ENCODE measurements at places on chromosomes 2 and 18. TPM values are rescaled to one million over a fixed set of nuclear protein-coding genes. Genes with fewer than 3 reads are reported as not detected.

Gene CYS1
- 9.0 TPM for polyA plus RNA-seq

DNA sequence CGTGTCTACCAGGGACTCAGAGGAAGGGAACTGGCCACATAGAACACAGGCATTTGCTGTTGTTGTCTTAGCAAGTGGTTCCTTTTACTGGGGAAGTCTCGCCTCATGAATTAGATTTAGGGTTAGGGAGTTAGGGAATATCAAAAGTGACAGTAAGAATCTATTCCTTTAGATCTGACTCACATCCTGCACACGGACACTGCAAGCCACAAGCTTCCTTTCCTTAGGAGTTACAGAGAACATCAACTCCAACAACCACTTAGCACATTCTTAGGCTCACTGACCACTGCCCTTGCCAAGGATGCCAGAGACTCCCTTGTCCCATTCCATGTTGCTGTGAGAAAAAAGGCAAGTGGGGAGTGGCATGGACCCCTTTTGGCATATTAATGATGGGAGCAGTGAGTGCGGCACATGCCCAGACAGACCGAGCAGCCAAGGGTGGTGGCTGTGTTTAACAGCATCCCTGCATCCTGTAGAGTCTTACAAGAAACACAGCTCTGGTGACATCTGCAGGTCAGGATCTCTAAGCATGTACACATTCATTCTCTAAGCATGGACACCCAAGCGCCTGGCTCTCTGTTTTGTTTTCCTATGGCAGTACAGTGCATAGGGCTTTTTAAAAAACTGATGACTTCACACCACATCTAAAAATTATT is 745.6 kb upstream of the RAB6C start:
- no peak for DNase-seq

- DNase-seq = no peak
Measured at GRCh38 chr2:32135409-32135808, 30.3 kb upstream of the SLC30A6 start.

GRCh38 chr2:235981631-235982030 is 186.6 kb downstream of the GBX2 start:
- no peak for DNase-seq

Data from ovary (tissue), 10 donors.